ENCODE measurements at places on chromosomes 5 and 9.

GRCh38 chr5:60295423-60295822, 401.9 kb upstream of the PDE4D start:
- no peak for DNase-seq

GRCh38 chr9:83327323-83327722, 210.9 kb downstream of the FRMD3 start:
- no peak for DNase-seq

- no peak for DNase-seq
Measured at GRCh38 chr5:147084702-147085101, 150.1 kb upstream of the STK32A start.

DNA sequence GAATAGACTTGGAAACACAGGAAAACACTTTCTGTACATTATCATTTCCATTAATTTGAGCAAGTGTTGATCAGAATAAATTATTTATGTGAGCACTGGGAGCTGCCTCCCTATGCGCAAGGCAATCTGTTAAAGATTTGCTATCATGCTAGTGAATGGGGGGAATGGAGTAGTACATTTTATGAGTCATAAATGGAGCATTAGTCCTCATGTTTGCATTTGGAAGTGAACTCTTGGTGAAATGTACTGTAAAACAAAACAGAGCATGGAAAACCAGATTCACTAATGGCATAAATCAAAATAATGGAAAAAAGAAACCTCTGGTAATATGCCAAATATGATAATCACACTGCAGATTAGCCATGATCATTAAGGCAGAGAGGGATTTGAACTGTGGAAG, 40.5 kb upstream of the TMC1 start:
- DNase-seq: no peak

DNA sequence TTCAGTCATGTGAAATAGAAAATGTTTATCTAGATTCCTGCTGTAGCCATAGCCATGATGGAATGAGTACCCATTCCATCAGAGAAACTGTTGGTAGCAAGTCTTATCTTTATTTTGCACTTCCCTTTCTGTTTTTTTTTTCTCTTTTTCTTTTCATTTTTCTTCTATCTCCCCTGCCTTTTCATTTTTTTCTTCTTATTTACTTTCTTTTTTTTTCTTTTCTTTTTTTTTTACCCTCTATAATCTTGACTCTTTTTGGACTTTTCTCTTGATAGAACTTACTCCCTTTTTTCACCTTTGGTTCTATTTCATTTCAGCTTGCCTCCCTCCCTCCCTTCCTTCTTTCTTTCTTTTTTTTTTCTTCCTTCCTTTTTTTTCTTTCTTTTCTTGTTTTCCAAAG, 15.4 kb downstream of the SLC25A46 start:
- no peak for DNase-seq

DNA sequence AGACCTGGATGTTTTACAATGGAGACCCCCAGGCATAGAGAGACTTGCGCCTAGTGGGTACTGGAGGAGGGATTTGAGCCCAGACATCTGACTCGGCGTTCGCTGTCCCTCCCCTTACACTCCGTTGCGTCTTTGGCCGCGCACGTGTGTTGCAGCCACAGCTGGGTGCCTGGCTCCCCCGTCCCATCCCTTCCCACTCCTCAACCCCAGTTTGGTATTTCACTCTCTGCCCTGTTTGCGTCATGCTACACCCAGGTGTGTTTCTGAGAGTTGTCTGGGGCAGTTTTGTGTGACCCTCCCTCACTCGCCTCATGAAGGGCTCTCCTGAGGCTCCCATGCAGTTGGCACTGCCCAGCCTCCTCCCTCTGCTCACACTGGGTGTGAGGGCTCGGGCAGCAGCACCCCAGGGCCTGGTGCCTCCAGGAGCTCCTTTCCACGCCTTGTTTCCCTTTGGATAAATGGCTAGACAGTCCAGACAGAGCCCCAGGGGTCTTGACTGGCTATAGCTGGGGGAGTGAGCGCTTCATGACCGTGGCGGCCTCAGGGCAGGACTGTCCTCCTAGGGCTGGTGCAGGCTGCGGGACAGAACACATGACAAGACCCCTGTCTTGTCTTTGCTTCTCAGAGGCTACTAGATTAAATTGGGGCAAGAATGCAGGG, 13.6 kb downstream of the TCF7 start:
- DNase-seq: no peak

GRCh38 chr9:69168709-69169217, 5.3 kb upstream of the TJP2 start:
- DNase-seq: peak; percentile 63

- DNase-seq: no peak
Measured at GRCh38 chr9:75365196-75365595, 276.9 kb downstream of the OSTF1 start.

DNA sequence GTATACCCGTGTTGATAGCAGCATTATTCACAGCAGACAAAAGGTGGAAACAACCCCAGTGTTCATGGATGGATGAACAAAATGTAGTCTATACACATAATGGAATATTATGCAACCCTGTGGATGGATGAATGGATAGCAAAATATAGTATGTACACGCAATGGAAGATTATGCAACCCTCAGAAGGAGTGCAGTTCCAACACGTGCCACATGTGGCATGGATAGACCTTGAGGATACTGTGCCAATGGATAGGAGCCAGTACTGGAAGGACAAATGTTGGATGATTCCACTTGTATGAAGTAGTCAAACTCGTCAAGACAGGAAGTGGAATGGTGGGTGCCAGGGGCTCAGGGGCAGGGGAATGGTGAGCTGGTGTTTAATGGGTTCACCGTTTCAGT, 44.9 kb downstream of the PLEKHG4B start:
- DNase-seq: no peak

DNA sequence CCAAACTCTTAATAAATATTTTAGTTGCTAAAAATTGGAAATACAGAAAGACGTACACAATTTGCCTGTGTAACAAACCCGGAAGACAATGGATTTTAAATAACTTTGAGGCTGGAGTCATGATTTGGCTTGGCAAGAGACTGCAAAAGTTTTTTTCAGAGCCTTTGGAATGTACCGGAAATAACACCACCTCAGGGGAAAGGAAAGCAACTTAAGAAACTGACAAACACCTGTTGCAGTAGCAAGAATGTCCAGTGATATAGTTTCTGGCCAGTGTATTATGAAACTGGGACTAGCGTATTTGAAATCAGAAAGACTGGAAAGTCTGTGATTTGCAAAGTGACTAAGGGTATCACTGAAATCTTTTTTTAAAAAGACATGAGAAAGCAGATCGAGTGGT, 842 bp downstream of the MUSK start:
- DNase-seq: no peak

GRCh38 chr5:119079318-119079921, 8.5 kb downstream of the DMXL1 start:
- peak; percentile 27 for DNase-seq

DNA sequence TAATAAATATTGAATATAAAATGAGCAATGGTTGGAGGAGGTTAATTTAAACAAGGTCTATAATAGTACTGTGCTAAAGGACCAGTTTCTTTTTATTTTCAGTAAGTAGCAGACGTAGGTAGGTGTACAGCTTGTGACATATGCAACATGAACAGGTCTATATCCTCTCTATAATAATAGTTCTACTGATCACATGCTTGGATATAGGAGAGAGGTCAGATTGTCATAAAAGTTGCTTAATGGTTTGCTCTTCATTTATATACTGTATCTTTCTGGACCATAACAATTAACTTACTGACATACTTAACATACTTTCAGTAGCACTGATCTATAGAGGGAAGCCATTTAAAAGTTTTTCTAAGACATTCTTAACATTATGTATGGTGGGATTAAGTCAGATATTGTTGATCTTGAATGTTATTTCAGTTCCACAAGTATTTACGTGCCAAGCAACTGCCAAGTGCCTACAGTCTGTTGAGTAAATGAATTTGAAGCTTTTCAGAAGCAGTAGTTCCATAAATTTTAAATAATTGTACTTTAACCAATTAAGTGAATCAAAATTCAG, 68.0 kb downstream of the DENND4C start:
- no peak for DNase-seq

- DNase-seq: peak; percentile 2
Measured at GRCh38 chr9:7216004-7216841, 458.4 kb downstream of the KDM4C start.

GRCh38 chr5:142825378-142826089, 55.4 kb downstream of the ARHGAP26 start:
- no peak for DNase-seq

- DNase-seq: no peak
Measured at GRCh38 chr9:114924327-114924726, 6.1 kb downstream of the TNFSF8 start.

DNA sequence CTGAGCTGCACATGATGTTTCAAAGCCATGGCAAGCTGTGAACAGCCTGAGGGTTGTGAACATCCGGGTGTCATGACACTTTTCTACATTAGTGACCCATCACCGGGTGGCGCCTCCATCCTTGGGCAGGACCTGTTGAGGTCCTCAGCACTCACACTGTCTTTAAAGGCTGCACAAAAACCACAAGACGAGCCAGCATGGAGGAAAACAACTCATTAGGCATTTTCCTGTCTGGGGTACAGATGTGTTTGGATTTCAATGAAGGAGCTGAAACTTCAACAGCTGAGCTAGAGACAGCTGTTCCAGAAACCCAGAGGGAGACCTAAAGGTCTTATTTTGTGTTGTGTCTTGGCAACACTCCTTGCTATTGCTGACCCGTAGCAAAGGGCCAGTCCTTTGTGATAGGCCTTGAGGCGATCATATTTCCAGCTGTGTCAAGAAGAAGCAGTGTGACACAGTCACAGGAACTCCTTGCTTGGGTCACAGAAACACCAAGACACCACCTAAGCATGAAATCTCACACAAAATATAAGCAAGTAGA, 151.8 kb upstream of the VLDLR start:
- no peak for DNase-seq

- DNase-seq: no peak
Measured at GRCh38 chr9:22169243-22169642, 160.1 kb upstream of the CDKN2B start.

DNA sequence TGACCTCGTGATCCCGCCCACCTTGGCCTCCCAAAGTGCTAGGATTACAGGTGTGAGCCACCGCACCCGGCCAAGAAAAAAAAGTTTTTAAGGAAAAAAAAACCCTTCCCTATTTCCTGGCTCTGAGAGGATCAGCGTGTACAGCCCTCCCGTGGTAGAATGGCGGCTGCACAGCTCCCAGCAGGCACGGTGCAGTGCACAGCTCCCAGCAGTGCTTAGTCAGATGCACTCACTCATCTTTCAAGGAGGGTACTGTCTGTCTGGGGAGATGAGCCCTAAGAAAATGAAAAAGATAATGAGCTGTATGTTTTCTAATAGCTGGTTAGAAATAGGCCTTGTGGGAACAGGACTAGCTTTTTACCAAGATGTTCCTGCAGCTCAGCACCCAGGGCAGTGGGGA, 36.7 kb upstream of the SLC2A8 start:
- no peak for DNase-seq

GRCh38 chr5:67262206-67262605, 65.6 kb upstream of the CD180 start:
- no peak for DNase-seq

GRCh38 chr5:33857037-33857436, 34.8 kb downstream of the ADAMTS12 start:
- DNase-seq: no peak

GRCh38 chr5:35608881-35609779, 8.5 kb upstream of the SPEF2 start:
- DNase-seq: no peak

- DNase-seq: peak; percentile 66
Measured at GRCh38 chr5:111072949-111073682, 1.6 kb downstream of the TSLP start.

DNA sequence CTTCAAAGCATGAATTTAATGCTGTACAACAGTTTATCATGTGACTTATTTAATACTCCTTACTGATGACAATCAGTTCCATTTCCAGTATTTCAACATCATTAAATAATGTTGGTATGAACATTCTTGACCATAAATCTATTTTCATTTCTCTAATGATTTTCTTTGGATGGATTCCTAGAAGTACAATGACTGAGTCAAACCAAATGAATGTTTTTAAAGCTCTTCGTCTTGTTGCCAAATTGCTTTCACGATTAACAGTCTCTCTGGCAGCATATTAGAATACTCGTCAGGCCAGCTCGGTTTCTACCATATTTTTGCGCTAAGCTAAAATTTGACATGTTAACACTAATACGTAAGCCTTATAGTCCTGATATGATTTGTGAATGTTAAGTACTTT, 197.0 kb downstream of the TRPM3 start:
- DNase-seq: no peak

DNA sequence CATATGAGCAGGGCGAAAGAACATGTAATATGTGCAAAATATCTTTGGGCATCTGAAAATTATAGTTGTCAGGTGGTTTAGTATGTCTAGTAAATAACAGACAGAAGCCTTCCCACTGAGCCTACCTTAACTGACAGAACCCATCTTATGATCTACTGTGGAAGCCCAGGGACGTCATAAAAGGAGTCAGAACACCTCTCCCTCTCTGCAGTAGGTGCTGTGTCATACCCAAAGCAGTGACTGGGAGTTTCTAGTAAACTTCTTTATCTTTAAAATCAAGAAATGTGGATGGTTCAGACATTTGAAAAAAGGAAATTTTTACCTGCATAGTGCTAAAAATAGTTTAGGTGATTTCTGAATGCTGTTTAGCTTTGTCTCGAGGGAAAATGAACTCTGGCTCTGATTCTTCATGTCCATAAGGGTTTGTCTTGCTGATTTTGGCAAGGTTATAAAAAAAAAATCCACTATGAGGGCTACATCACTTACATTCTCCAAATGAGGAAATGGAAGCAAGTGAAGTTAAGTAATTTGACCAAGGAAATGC, 104.0 kb downstream of the NUDT12 start:
- DNase-seq: no peak

DNA sequence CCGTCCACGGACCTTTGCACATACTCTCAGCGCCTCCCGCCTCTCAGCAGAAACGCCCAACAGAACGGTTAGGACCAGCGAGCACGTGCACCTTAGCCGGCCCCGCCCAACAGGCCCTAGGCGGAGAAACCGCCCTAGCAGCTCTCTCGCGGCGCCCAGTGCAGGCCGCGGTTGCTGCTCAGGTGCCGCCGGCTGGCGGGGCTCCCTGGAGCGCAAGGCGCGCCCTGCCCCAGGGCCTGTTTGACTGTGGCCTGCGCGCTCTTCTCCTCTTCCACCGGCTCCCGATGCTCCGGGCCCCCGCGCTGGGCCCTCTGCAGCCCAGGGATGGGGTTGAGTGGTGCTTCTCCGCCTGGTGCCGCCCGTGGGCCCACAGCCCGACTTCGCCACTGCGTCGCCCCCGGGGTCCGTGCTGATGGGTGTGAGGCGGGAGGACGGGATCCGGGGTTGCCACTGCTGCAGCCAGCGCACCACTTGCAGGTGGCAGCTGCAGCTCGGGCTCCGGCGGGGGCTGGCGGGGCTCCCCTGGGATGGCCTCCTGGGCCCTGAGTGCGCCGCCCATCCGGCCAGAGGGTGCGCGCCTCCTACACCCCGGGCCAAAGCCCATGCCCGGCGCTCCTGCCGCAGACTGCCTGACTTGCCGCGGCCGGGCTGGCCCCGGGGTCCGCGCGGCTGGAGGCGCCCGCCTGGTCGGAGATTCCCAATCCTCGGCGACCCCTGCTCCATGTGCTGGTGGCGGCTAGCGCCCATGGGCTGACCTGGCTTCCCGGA, 1889.4 kb upstream of the CDH9 start:
- no peak for DNase-seq

GRCh38 chr5:67908126-67908765, 307.3 kb upstream of the PIK3R1 start:
- no peak for DNase-seq

Measured in stimulated activated CD4-positive, alpha-beta T cell treated with anti-CD3 and anti-CD28 coated beads, Interleukin-4, amount 100 ng/mL, for 1 hour (primary cell).